ENCODE measurements at places on chromosomes 11 and 22. TPM values are rescaled to one million over a fixed set of nuclear protein-coding genes. Genes with fewer than 3 reads are reported as not detected.

The SEPTIN3 gene
- total RNA-seq: 0.08 TPM

DNA sequence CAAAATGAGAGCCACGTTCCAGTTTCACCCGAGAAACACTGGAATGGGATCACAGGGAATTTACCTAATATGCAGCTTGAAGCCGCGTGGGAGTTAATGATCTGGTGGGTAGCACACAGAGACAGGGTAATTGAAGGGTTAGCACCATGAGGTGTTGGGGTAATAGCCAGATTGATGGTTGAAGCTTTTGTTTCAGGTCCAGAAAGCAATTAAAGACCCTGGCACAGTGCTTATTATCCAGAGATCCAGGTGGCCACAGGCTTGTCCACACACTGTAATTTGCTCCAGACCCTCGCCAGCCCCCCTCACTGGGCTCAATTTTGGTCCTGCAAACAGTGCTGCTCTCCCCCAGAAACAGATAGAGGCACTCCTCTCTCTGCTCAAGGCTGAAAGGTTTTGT is 282.5 kb upstream of the ISX start:
- DNase-seq: no peak

GRCh38 chr11:96306933-96307775 is 35.8 kb downstream of the MAML2 start:
- DNase-seq: peak; percentile 66

The ACR gene
- 0.27 TPM for total RNA-seq

The SMIM35 gene
- not detected for total RNA-seq
